NCI-H2171 (cell line): ENCODE measurements at places on chromosomes 6 and 20.

DNA sequence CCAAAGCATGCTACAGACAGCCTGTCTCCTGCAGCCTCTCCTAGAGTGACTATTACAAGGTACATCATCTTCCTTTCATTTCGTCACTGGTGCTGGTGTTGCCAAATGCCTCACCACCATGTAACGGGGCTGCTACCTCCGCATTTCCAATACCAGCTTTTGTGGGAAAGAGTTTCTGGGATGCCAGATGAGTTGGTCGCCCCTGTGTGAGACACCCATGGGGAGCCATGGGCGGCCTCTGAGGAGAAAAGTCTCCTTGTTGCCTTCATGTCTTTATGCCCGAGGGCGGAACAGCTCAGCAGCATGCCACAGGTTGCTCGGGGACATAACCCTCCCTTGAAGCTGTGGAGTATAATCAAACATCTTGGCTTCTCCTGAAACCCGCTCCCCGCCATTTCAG, 169.6 kb downstream of the THBS2 start:
- DNase-seq = no peak

GRCh38 chr20:41011551-41012067, 17.0 kb upstream of the TOP1 start:
- DNase-seq = no peak

- no peak for DNase-seq
Measured at GRCh38 chr6:32182555-32182981, 1.5 kb downstream of the AGER start.

DNA sequence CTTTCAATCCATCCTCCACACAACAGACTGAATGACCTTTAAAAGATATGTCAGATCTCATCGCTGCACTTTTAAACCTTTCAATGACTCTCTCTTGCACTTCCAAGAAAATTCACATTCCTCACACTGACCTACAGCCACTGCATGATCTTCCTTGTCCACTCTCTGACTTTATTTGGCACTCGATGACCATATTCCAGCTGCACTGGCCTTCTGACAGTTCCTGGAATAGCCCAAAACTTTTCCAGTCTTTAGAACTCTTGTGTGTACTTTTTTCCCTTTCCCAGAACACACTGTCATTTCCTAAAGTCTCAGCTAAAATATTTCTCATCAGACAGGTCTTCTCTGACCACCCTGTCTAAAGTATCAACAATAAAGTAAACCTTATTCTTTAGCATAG, 174.6 kb downstream of the ADGRG6 start:
- DNase-seq = no peak

DNA sequence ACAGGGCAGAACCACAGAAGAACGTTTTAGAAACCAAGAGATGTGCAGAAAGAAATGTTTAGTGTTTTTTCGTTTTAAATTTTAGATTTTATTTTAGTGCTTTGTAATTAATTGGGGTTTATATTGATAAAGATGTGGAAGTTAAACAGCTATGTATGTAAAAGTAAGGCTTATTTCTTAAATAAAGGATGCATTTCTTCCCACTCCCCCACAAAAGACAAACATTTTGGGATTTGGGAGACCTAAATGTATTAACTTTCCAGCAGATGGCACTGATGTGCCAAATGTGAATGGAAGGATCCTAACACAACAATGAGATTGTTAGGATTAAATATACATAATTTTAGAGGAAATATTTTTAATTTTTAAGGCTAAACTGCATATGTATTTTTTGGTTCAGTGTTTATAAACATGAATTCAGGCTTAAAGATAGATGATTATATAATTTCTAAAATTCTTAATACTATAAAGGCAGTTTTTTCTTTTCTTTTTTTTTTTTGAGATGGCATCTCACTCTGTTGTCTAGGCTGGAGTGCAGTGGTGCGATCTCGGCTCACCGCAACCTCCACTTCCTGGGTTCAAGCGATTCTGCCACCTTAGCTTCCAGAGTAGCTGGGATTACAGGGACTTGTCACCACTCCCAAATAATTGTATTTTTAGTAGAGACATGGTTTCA, 12.0 kb downstream of the PFDN4 start:
- DNase-seq = peak; percentile 60

DNA sequence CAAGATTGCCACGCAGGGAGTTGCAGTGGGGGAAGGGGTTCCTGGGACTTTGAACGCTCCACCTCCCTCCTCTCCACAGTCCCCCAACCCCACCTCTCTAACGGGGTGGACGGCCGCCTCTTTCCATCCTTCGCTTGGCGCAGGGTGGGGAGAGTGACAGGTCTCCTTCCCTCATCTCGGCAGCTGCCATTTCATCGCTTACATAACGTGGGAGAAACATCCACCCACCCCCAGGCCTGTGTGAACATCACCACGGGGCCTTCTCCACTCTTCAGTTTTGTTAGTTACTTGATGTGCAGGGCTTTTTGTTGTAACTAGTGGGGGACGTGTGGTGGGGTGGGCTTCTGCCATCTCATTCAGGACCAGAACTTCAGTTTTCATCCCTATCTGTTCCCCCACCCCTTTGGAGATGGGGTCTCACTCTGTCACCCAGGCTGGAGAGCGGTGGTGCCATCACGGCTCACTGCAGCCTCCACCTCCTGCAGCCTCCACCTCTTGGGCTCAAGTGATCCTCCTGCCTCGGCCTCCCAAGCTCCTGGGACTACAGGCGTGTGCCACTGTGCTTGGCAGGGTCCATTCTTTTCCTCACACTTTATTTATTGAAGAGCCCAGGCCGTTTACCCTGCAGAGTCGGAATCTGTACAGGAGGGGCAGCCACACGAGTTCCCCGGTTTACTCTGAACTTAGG, 17.7 kb downstream of the RTEL1 start:
- no peak for DNase-seq

DNA sequence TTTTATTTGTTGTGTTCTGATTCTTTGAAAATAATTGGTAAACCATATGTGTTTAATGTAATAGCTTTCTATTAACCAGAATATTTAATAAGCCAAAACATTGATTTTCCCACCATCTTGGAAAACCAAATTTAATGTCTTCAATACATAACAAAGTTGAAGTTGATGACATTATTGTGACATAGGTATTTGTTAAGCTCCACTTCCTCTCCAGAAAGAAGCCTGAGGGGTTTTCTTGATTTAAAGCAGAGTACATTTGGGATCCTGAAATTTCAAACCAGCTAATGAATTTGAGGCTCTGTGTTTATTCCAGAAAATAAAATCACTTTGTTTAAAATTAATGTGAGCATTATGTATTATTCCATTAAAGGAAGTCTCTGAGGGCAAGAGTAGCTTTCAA, 106.3 kb downstream of the PERP start:
- no peak for DNase-seq

DNA sequence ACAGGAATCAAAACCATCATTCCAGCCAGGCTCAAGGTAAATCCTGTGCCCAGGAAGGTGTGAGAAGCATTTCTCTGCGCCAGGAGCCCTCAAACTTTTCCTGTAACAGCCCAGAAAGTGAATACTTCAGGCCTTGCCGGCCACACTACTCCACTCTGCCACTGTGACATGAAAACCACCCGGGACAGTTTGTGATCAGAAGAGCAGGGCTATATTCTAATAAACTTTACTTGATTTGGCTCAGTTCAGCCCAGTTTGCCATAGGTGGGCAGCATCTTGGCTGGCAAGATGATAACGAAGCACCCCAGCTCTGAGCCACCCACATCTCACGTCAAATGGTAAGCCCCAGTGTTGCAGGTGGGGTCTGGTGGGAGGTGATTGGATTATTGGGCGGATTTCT, 249.4 kb downstream of the DLL1 start:
- no peak for DNase-seq

GRCh38 chr6:40918040-40918651, 120.9 kb downstream of the UNC5CL start:
- DNase-seq = no peak
